D341Med (cell line): ENCODE measurements at places on chromosomes 3 and 15.
A peak's percentile ranks its signal among the peaks of the same experiment; 100 is the strongest.

DNA sequence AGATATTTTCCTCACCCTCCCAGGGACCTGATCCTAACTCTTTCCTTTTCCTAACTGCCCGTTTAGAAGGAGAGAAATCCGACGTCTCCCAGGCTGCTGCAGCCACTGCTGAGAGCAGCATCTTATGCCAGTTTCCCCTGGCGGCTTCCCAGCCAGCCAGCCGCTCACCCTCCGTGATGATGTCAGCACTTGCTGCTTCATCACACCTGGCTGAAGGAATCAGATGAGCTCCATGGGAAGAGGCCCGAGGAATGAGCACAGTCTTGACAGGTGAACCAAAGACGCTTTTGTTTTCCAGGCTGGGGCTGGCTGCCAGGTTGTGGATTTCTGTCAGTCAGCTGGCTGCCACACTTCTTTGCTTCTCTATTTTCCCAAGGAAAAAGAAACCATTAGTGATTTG, 445.1 kb upstream of the RBMS3 start:
- DNase-seq, result no peak

- DNase-seq, result no peak
Observed at GRCh38 chr3:138374573-138375134, 26.3 kb downstream of the MRAS start.

- no peak for DNase-seq
Observed at GRCh38 chr3:41318520-41318919, 119.2 kb downstream of the CTNNB1 start.

GRCh38 chr15:86383611-86384010, 303.9 kb downstream of the AGBL1 start:
- no peak for DNase-seq

GRCh38 chr3:190224456-190224855, 97.8 kb downstream of the CLDN1 start:
- DNase-seq, result no peak

DNA sequence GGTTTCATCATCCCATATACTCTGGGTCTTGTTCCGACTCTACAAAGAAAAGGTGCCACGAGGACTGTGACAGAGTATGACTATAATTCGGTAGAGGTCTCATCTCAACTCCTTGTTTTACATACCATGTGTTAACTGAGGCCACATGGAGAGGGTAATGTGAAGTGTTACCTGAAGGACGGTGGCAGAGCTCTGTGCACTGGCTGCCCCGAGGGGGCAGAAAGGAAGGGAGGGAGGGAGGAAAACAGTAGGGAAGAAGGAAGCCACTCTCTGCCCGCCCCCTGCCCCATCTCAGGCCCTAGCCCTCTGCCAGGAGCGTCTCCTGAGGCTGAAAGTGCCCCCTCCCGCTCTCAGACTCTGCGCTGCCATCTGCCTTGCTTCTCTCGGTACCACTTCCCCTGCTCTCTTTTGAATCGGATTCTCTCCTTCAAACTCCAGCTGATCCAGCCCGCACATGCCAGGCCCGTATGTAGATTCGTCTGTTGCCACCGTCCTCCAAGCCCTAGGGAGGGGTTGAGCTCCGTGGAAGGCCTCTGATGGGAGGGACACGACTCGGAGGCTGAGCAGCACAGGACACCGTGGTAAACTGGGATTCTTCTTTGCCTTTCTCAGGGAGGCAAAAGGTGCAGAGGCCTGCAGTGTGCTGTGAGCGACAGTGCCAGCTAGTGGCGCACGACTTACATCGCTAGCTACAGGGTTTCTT, 70.5 kb upstream of the ATP10A start:
- peak; percentile 82 for DNase-seq
